ENCODE measurements at places on chromosomes 7 and 10.

DNA sequence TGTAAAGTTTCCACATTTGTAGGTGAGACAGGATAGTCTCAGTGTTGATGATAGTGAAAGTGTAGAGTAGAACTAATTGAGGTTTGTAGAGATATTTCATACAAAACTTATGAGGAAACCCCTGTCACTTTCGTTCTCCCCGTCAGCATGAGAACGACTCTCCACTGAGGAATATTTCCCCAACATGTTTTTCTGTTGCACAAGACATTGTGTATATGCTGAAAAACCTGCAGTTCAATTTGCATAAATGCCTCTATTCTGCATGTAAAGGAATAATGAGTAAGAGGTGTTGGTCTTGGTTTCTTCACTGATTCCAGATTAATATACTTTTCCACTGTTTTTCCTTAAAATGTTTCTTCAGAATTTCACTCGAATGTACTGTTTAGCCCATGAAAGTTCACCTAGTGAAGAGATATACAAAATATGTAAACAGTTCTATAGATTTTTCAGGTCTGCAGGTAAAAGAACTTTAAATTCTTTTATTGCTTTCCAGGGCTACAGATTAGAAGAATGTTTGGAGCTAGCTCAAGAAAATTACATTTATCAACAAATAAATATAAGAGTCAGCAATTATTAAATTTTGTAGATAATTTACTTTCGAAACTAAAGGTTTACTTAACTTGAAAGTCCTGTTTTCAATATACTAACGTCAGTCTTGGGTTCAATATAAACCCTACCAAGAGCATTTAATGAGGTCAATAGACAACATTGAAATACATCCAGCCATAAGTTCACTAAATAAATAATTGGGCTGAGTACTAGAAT is 37.2 kb downstream of the HEPACAM2 start:
- DNase-seq = no peak

DNA sequence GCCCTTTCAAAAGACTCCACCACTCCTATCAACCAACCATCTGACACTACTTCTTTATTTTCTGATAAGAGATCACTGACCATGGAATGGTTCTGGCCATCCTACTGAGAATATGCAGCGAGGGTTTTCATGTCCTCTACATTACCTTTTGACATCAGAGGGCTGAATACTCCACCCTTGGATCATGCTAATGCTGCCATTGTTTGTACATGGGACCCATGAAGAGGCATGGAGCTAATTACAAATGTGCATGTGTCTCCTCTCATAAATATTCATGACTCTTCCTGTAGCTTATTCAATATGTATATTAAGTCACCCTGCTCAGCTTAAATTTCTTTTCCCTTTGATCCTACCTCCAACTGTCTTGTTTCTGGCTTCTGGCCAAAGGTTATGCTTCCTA is 1065.8 kb upstream of the GHITM start:
- peak; percentile 7 for DNase-seq

- peak; percentile 35 for DNase-seq
Observed at GRCh38 chr7:28748933-28749584, 209.1 kb downstream of the TRIL start.

DNA sequence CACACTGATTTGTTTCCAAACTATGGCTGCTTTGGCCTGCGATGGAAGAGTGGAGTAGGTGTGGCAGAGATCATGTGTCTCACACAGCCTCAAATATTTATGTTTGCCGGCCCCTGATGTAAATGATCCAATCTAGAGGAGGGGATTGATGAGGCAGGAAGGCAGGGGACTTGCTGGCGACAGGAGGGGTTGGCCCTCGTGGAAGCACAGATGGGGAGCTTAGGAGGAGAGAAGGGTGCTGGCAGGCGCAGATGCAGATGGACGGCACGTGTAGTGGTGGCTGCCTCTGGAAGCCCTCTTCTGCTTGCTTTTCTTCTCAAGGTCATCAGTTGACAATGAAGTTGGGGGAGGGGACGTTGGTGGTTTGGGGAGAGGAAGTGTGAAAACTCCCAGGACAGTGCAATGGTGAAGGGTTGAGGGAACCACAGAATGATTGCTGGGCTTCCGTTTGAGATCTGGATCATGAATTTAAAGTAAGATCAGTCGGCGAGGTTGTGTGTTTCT is 15.4 kb downstream of the COL13A1 start:
- DNase-seq = no peak

DNA sequence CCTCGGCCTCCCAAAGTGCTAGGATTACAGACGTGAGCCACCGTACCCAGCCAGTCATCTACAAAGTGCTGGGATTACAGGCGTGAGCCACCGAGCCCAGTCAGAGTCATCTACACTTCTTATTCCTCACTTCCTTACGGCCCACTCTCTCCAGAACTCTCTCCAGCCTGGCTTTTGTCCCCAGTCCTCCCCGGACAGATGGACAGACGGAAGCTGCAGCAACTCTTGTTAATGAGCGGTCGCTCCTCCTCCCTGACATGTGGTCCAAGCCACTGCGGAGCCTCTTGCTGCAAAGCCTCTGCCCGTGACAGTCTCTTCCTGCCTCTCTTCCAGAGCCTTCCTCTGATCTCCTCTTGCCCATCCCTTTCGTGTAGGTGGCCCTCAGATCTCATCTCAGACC is 45.9 kb downstream of the TMEM270 start:
- no peak for DNase-seq

DNA sequence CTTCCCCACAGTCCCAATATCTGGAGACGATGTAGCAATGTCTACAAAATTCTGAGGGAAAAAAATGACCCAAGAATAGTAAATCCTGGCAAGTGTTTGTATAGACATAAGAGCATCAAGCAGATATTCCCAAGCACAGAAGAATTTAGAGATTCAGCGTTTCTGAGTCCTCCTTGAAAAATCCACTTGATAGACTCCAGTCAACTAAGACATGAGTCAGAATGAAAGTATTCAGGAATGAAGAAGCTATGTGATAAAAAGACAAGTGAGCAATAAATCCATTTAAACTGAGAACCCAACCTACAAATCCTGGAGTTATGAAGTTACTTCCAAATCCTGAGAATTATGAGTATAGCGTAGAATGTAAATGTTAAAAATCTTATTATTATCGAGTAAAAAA is 86.1 kb upstream of the NPY start:
- peak; percentile 29 for DNase-seq

DNA sequence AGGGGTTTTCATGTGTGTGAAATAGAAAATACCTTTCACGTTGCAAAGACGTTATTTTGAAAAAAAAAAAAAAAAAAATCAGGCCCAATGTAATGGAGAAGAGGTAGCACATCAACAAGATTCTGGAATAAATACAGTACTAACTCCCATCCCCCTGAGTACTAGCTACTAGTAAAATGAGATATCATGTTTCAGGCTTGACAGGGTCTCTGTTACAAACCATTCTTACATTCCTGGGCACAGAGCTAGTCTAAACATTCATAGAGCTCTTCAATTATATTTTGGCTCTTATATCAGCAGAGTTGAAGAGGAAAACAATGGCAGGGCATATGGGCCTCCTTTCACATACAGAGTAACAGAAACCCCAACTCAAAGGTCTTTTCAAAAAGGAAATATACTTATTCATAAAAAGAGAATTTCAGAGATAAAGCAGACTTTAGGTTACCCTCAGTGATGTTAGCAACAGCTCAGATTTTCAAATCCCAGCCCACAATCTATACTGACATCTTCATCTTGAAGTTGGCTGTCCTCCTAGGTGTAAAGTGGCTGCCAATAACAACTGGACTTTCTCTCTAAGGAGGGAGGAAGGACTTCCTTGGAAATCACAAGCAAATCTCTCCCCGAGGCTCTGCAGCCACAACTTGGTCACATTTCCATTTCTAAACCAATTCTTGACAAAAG is 18.6 kb downstream of the C7orf33 start:
- no peak for DNase-seq

DNA sequence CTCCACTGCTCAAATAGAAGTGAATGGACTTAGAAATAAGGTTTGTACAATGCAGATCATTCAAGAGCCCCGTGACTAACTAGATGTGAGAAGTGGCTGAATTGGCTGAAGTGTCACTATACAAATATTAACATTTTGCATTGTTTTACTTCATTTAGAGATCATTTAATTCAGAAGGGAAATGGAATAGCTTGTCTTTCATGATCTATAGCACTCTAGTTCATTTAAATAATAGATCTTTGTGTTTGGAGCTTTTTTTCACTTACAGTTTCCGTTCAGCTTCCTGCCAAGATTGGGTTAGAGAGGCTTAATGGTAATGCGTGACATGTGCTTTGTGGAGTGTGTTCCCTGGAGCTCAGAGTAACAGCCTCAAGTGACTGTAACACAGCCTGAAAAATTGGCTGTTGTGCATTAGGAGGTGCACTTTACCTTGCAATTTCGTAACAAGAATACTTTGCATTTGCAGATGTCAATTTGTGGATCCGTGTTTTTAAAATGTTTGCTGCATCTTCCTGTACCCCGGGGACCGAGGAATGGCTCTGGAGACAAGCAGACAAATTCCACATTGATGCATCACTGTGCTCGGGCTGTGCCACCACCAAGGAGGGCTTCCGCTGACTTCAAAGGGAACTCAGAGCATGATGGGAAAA is 170.3 kb downstream of the NRP1 start:
- peak; percentile 86 for DNase-seq

DNA sequence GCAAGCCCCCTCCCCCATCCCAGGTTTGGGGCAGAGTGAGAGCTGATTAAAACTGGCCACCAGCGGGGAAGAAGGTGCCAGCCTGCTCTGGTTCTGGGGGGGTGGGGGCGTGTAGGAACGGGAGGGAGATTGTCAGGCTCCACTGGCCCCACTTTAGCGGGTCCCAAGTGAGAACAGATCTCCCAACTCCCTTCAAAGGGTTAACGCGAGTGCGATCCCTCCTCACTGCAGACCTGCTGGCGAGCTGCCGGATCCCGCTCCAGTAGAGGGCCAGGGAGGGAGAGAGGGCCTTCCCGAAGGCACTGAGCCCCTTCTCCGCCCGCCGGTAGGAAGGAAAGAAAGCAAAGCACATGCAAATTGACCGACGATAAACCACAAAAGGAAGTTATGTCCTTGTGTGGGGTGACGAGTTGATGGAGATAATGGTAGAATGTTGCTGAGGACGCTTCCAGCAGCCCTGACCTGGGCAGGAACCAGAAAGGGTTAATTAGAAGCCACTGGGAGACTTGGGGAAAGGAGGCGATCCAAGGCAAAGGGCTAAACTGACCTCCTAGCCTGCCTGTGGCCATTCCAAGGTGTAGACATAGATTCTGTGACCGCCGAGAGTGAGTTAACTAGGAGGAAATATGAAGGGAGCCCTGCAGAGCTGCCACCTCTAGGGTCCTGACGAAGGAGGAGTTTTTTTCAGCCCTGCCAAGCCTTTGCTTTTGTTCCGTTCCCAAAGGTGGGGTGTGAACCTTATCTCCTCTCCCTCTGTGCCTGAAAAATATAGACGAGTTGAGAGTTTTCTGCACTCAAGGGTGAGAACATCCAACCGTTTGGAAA is 1.5 kb downstream of the NRG3 start:
- peak; percentile 67 for DNase-seq

GRCh38 chr7:50276483-50276882 is 28.0 kb upstream of the IKZF1 start:
- no peak for DNase-seq

GRCh38 chr10:69119896-69120295 is 4.1 kb upstream of the VPS26A start:
- no peak for DNase-seq

DNA sequence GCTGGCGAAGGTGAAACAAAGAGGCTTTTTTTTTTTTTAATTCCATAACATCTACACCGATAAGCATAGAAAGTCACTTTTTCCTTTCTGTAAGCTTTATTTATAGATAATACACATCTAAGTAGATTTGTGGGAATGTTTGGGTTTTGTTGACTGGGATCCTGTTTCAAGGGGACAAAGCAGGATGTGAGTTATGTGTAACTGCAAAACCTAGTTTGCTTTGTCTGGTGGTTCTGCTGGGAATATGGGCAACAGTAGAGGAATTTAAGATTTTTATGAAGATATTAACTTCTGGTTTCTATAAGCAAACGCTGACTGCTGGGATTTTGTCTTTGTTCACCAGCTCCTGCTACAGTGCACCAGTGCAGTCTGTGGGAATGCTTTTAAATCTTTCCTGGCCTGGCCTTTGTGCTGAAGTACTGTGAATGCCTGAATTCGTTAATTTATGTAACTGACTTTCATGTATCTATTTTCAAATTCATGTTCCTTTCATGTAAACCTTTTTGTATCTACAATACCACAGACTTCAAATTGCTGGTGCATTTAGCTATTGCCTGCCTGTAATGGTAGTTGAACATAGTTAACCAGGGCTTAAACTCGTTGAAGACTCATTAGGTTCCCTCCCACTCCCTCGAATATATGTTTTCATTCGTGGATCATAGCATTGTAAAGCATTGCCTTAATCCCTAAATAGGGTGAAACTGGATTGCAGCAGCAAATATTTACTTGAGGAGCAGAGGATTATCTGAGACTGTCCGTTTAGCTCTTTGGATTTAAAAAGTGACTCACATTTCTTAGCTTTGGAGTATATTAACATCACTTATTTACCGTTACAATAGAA is 1.5 kb downstream of the KLHL7 start:
- peak; percentile 50 for DNase-seq

GRCh38 chr10:21724687-21725367 is 190.8 kb downstream of the MLLT10 start:
- peak; percentile 98 for DNase-seq

DNA sequence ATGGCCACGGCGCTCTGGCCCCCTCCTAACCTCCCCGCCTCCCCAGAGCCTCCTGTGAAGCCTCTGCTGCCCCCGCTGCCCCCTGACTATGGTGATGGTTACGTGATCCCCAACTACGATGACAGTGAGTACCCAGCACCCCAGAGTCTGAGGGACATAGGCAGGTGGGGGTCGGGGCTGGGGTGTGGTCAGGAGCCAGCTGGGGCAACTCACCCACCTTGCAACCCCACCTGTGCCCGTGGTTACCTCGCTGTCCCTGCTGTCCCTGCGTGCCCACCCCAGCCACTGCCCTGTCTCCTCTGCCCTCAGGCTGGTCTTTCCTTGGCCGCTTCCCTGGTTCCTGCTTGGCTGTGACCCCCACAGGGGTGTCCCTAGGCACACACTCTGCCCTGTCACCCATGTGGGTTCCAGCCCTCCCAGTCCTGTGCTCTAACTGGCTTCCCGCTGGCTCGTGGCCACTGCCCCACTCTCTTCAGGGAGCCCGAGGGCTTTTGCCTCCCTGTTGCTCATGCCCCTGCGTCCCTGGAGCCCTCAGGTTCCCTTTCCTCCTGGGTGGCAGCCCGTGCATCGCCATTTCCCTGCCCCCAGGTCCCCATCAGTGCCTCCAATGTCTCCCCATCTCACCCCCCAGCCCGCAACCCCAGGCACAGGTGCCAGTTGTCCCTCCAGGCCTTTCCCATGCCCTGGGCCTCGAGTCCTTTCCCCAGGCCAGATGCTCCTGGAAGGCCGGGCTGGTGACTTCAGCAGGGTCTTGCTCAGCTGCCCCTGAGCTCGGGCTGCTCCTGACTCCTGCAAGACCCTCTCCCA is 4.0 kb downstream of the AEBP1 start:
- no peak for DNase-seq

DNA sequence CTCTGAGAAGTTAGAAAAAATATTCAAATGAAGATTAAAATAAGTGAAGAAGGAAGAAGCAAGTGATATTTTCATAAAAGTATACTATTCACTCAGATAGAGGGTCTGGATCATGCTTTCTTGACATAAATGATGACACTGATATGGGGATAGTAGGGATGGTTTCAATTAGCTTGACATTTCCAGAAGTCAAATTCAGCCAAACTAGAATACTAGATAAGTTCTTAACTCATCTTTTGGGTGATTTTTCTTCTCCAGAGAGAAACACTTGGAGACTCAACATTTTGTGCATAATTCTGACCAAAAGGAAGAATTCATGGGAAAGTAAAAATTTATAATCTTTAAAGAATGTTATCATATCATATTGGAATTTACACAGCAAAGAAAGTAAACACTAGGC is 152.0 kb upstream of the LRGUK start:
- no peak for DNase-seq

- no peak for DNase-seq
Observed at GRCh38 chr10:121406823-121407545, 191.3 kb downstream of the FGFR2 start.
